ENCODE measurements at places on chromosomes 12 and 14.

DNA sequence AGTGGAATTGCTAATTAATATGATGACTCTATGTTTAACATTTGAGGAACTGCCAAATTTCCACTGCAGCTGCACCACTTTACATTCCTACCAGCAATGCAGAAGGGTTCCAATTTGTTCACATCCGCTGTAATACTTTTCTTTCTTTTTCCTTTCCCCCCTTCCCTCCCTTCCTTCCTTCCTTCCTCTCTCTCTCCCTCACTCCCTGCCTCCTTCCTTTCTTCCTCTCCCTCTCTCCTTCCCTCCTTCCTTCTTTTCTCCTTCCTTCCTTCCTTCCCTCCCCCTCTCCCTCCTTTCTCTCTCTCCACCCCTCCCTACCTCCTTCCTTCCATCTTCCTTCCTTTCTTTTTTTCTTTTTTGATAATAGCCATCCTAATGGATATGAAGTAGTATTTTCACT, 3.2 kb upstream of the PFKM start:
- no peak for DNase-seq

- no peak for DNase-seq
Measured at GRCh38 chr12:14714437-14714836, 18.0 kb upstream of the GUCY2C start.

- DNase-seq = peak; percentile 27
Measured at GRCh38 chr12:11622876-11623281, 26.6 kb upstream of the ETV6 start.

- DNase-seq = no peak
Measured at GRCh38 chr12:124432376-124432775, 135.0 kb downstream of the NCOR2 start.

DNA sequence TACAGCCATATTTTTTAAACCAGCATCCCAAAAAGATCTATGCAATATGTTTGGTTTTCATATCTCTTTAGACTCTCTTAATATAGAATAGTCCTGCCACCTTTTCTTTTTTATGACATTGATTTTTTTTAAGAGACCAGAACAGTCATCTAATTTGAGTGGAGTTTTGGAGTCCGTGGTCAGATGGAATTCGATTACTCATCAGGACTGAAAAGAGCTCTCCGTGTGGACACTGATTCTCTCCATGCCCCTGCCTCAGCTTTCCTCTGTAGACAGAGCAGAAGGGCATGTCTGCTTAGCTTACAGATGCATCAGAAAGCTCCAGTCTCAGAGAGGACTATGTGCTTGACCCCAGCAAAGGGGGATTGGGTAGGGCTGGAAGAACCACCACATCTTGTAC, 27.8 kb downstream of the SMCO2 start:
- DNase-seq = no peak

DNA sequence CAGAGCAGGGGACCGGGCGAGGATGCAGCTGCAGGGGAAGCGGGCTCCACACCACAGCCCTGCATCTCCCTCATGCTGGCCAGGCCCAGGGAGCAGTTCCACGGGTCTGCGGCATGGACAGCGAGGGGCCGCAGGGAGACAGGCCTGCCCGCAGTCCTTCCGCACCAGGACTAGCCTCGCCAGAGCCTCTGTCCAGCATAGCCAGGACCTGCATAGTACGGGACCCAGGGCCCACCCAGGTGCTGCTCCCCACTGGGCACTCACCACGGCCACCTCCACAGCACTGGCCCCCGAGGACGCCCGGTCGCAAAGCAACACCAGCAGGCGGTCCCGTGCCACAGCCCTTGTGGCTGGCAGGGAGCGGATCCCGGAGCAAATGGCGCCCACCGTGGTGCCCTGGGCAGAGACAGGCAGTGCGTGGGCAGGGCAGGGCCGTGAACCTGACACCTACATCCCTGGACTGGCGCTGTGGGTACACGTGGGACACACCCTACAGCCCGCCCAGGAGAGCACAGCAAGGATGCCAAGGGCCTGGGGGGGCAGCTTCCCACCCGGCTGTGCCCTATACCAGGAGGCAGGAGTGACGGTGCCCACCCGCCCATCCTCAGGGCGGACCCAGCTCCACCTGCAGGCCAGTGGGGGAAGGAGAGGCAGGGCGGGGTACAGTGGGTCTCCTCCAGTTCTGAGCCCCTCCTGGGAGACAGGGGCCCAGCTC, 23.8 kb downstream of the JAG2 start:
- no peak for DNase-seq

DNA sequence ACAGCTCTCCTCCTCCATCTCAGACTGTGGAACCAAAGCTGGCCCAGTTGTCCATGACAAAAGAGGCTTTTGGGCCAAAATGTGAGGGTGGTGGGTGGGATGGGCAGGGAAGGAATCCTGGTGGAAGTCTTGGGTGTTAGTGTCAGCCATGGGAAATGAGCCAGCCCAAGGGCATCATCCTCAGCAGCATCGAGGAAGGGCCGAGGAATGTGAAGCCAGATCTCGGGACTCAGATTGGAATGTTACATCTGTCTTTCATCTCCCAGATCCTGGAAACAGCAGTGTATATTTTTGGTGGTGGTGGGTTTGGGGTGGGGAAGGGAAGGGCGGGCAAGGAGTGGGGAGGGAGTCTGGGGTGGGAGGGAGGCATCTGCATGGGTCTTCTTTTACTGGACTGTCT, 11.8 kb upstream of the TAMALIN start:
- no peak for DNase-seq

- DNase-seq = no peak
Measured at GRCh38 chr12:65565601-65566560, 258.4 kb upstream of the HMGA2 start.

GRCh38 chr14:31038521-31039166, 12.5 kb upstream of the STRN3 start:
- DNase-seq = no peak

GRCh38 chr12:49347311-49348193, 864 bp downstream of the DNAJC22 start:
- peak; percentile 82 for DNase-seq

GRCh38 chr12:106416273-106416672, 58.7 kb downstream of the POLR3B start:
- DNase-seq = no peak

GRCh38 chr14:21307637-21308036, 27.8 kb downstream of the RPGRIP1 start:
- peak; percentile 46 for DNase-seq

DNA sequence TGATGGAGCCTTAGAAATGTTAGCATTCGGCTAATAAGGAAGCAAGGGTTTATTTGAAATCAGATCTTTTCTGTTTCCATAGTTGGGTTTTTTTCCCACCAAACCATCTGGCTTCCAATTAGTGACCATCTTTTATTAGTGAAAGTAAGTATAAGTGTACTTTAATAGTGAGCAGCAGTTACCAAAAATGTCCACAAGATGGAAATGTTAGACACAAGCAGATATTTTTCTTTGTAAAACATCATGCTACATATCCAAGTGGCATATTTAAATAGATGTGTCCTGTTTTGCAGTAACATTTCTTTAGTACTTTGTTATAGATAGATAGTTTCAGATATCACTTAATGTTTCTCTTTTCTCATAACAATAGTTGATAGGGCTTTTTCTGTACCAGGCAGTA, 28.8 kb downstream of the YEATS4 start:
- DNase-seq = peak; percentile 64

- DNase-seq = no peak
Measured at GRCh38 chr12:115574826-115575225, 702.7 kb downstream of the MED13L start.

DNA sequence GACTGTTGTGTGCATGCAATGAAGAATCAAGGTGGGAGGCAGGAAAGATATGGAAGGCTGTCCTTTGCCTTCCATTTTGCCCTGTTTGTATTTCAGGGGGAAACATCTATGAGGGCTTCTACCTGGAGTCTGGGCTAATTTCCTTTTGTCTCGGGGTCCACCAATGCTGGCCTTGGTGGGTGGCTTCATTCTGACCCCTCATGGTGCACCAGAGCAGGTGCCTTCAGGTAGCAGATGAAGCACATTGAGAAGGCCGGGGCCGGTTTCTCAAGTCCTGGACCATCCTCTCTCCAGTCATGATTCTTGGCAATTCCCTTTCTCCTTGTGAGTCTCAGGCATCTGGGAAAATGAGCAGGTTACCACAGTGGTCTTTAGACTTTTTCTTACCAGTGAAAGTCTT, 47.2 kb downstream of the RPH3A start:
- no peak for DNase-seq

Measured in NAMALWA (cell line).